ENCODE measurements at places on chromosomes 2 and 18.

- DNase-seq: no peak
Measured at GRCh38 chr2:129906861-129907235, 72.6 kb upstream of the RAB6C start.

GRCh38 chr2:235091421-235091820 lies 139.6 kb downstream of the SH3BP4 start:
- no peak for DNase-seq

GRCh38 chr2:20333738-20334137 lies 16.9 kb downstream of the PUM2 start:
- no peak for DNase-seq

DNA sequence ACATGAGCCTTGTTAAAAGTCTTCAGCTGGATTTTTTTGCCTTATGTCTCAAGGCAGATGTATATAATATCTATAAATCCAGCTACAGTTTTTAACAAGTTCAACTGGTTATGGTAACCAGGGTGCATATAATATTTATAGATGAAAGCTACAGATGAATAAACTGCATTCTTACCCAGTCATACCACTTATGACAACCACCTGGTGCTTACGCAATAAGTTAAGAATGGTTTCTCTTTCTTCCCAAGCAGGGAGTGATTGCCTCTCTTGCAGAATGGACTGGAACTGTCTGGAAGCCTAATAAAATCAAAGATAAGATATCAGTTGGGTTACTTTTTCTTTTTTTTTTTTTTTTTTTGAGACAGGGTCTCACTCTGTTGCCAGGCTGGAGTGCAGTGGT lies 19.6 kb downstream of the DHX57 start:
- DNase-seq: no peak

DNA sequence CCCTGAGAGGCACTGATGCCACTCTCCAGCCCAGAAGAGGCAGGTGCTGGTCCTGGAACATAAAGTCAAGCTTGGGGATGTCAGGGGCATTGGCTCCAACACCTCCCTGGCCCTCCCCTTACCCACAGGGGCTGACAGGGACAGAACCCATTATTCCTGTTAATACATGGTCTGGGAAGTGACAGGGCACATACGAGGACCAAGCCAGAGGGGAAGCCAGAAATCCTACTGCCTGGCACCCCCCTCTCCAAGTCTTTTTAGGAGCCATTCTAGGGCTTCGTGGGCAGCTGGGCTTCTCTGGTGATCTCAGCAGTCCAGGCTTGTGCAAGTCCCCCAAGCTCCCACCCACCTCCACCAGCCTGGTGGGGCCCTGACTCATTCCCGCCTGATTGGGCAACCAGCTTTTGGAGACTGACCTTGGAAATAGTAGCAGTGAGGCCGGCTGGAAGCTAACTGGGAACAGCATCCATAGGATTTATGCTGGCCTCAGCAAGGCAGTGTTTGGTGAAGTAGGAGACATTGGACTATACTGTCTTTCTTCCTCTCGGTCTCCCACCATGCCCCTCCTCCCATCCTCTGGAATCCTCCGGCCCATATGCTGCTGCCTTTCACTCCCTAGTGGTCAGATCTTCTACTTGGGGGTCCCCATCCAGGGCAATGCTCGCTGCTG lies 86.4 kb upstream of the HK2 start:
- DNase-seq: no peak

DNA sequence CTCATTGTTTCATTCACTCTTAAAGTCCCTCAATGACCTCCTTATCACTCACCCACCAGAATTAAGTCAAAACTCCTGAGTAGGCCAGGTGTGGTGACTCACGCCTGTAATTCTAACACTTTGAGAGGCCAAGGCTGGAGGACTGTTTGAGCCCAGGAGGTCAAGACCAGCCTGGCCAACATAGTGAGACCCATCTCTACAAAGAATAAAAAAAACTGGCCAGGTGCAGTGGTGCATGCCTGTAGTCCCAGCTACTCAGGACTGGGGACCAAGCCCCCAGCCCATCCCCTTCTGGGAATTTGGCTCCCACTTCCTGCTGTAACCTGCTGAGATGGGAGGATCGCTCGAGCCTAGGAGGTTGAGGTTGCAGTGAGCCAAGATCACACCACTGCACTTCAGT lies 28.9 kb downstream of the TMEM247 start:
- DNase-seq: no peak

DNA sequence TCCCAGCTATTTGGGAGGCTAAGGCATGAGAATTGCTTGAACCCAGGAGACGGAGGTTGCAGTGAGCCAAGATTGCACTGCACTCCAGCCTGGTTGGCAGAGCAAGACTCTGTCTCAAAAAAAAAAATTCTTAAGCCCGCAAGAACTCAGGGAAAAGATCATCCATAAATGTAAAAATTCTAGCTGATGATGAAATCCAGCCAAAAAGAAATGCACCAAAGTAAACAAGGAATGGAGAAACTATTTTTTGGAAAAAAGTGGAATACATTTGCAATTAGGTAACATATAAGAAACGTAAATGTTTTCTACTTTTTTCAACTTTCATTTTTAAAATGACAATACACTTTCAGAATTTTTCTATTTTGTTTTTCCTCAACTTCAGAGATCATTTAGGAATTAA lies 61.3 kb downstream of the ASXL2 start:
- DNase-seq: no peak

DNA sequence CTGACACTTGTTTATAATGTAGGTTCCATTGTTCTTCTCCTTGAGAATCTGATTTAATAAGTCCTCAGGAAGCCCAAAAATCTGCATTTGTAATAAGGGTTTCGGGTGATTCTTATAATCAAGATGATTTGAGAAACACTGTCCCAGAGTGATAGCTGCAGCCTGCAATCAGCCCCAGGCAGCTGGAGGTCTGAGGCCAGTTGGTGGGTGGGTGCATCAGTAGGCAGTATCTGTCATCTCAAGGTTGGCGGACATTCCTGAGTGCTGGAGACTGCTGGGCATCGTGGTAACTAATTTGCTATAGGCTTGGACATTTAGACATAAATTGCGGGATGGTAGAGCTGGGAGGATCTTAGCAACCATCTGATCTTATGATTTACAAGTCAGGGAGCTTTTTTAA lies 2.7 kb upstream of the IL18RAP start:
- DNase-seq: no peak

- peak; percentile 43 for DNase-seq
Measured at GRCh38 chr2:112803691-112804521, 19.6 kb upstream of the IL1A start.

DNA sequence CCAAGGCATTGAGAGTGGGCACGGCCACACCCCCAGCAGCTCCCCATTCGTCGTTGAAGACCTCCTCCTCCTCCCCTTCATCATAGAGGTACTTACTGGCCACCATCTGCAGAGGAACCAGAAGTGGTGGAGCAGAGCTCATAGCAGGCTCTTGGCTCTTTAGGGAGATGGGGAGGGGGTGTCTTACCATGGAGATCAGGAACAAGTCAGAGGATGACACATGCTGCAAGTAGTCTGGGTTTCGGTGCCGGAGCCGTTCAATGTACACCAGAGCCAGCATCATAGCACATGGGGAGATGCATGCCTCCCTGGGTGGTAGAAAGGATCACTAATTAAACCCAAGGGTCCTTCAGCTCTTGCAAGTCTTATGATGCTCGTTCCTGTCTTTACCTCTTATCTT lies 1.9 kb downstream of the CNPPD1 start:
- DNase-seq: no peak

- no peak for DNase-seq
Measured at GRCh38 chr2:147464737-147465357, 380.0 kb upstream of the ACVR2A start.

- no peak for DNase-seq
Measured at GRCh38 chr2:220134756-220135534, 507.5 kb downstream of the SLC4A3 start.

DNA sequence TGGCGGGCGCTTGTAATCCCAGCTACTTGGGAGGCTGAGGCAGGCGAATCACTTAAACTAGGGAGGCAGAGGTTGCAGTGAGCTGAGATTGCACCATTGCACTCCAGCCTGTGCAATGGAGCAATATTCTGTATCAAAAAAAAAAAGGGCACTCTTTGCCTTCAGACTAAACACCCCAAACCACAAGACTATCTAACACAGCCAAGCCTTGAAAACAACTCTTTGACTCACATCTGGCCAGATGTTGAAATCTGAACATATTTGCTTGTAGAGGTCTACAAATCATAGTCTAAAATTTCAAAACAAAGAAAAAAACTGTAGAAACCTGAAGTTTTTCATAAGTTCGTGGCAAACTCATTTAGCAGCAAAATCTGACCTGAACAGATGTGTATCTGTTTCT lies 94.9 kb downstream of the FAM161A start:
- no peak for DNase-seq

DNA sequence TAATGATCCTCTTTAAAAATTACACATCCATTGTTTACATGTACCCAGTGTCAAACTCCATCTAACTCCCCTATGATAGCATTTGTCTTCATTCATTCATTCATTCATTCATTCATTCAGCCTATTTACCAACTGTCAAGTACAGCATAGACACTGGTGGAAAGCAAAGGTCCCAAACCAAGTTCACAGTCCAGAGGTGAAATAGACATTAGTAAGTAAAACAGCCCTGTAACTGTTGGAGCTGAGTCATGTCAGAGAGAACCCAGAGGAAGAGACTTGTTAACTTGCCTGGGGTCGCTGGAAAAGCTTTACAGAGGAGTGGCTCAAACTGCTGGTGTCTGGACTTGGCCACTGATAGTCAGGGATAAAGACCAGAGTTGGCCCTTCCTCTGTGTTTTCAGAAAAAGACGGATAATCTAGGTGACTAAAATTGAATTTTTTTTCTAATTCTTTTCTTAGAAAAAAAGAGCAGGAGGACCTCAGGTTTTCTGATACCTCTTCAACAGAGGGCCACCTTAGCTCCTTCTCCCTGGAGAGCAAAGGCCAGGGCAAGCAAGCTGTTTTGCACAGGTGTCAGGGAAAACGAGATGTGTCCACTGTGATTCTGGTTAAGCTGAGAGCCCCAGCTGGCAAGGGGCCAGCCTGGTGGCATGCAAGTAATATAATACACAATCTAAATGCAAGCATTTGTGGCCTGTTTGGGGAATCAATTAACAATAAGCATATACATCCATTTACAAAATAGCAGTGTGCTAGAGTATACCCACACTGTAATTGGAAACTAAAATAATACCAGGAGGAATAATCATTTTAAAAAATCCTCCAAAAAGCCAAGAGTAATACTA lies 96.7 kb upstream of the SLC14A2 start:
- DNase-seq: no peak

GRCh38 chr2:179532863-179533278 lies 268.2 kb upstream of the SESTD1 start:
- no peak for DNase-seq

- DNase-seq: no peak
Measured at GRCh38 chr2:41933585-41934320, 114.1 kb upstream of the PKDCC start.

GRCh38 chr2:8146132-8147005 lies 535.5 kb upstream of the ID2 start:
- DNase-seq: no peak

DNA sequence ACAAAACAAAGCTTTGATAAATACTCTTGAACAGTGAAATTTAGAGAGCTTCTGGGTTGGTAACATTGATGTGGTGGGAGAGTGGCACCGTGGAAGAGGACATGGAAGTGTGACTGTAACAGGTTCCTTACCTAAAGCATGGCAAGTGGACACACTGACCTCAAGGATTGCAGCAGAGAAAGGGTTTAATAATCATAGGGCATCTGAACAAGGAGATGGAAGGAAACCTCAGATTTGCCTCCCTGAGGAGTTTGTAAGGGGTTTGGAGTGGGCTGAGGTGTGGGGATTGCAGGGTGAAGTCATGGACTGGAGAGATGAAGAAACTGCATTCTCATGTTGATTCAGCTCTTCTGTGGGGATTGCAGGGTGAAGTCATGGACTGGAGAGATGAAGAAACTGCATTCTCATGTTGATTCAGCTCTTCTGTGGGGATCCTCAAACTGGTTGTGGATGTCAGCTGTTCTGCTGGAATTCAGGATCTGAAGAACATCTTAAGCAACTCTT lies 83.8 kb upstream of the TLK1 start:
- DNase-seq: no peak

- no peak for DNase-seq
Measured at GRCh38 chr2:172426635-172427255, 641 bp upstream of the ITGA6 start.

GRCh38 chr2:29834624-29835023 lies 86.8 kb downstream of the ALK start:
- no peak for DNase-seq

GRCh38 chr2:150034665-150035064 lies 447.1 kb upstream of the MMADHC start:
- DNase-seq: no peak

- DNase-seq: no peak
Measured at GRCh38 chr18:10170375-10170774, 256.6 kb downstream of the VAPA start.

GRCh38 chr2:144490857-144491256 lies 29.1 kb downstream of the ZEB2 start:
- DNase-seq: no peak

DNA sequence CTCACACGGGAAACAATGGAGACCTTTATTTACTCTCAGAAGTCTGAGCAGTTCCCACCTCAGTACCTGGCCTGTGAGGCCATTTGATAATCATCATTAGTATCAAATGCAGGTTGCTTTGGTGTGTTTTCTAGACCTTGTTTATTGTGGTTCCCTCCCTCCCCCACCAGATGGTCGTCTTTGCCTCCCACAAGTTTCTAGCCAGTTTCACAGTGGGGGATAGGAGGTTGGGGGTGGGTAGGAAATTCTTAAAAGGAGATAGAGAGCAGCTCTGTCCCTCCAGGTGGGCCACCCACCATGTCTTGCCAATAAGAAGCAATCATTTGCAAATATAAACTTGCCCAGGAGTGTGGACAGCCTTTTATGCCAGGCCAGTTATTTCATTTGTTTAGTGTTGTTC lies 31.3 kb downstream of the SETBP1 start:
- no peak for DNase-seq

DNA sequence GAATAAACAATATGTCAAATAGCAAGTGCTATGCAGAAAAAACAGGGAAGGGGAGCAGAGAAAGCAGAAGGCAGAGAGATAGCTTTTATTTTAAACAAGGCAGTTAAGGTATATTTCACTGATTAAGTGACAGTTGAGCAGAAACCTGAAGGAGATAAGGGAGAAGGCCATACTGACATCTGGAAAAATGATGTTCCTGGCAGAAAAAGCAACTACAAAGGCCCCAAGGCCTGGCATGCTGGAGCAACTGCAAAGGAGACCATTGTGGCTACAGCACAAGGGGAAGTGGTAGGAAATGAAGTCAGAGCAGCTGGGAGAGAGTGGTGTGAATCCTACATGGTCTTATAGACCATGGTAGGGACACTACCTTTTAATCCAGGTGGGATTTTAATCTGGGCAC lies 8.9 kb upstream of the PCBP1 start:
- DNase-seq: peak; percentile 15

- no peak for DNase-seq
Measured at GRCh38 chr2:229733611-229734245, 19.4 kb upstream of the DNER start.

- no peak for DNase-seq
Measured at GRCh38 chr2:228875152-228875900, 395.8 kb downstream of the PID1 start.

DNA sequence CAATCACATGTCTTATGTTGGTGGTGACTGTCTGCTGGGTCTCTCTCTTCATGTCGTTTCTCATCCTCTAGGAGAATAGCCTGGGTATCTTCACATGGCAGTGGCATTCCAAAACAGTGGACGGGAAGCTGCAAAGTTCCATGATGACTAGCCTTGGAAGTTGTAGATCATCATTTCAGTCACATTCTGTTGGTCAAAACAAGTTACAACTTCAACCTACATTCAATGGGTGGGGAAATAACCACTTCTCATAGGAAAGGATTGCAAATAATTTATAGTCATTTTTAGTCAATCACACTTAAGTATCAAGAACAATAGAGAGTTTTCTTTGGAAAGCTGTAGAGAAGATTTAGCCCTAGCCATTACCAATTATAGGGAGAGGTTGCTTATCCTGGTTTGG lies 395.0 kb upstream of the CDH2 start:
- no peak for DNase-seq
